ENCODE measurements at places on chromosomes 6 and 20.

DNA sequence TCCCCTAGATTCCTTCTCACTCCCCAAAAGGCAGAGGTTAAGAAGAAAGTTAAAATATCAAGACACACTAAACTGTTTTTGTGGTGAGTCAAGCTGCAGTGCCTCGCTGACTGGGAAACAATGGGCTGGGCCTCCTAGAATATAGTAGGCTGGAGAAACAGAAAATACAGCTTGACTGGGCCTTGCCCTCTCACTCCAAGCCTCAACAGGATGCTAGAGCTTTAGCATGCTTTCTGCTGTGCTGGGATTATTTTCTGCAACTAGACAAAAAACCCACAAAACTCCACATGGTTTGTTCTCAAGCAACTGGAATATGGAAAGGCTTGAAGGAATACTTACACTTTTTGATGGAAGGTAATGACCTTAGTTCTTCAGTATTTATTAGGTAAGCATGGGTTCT, 27.9 kb downstream of the FOXO3 start:
- DNase-seq, result no peak

- DNase-seq, result no peak
Measured at GRCh38 chr6:127566651-127567050, 10.3 kb upstream of the C6orf58 start.

- DNase-seq, result no peak
Measured at GRCh38 chr6:56382416-56382940, 135.1 kb upstream of the COL21A1 start.

GRCh38 chr20:58956078-58956477, 25.0 kb upstream of the NELFCD start:
- DNase-seq, result no peak

GRCh38 chr6:91573826-91574416, 987.0 kb upstream of the MAP3K7 start:
- DNase-seq, result no peak

GRCh38 chr6:52176550-52176949, 9.6 kb upstream of the IL17A start:
- DNase-seq, result no peak

GRCh38 chr6:159761129-159761872, 544 bp upstream of the ACAT2 start:
- DNase-seq, result no peak

GRCh38 chr6:165931675-165932074, 236.0 kb downstream of the TBXT start:
- no peak for DNase-seq

- DNase-seq, result no peak
Measured at GRCh38 chr20:3563133-3563532, 92.3 kb downstream of the ATRN start.

DNA sequence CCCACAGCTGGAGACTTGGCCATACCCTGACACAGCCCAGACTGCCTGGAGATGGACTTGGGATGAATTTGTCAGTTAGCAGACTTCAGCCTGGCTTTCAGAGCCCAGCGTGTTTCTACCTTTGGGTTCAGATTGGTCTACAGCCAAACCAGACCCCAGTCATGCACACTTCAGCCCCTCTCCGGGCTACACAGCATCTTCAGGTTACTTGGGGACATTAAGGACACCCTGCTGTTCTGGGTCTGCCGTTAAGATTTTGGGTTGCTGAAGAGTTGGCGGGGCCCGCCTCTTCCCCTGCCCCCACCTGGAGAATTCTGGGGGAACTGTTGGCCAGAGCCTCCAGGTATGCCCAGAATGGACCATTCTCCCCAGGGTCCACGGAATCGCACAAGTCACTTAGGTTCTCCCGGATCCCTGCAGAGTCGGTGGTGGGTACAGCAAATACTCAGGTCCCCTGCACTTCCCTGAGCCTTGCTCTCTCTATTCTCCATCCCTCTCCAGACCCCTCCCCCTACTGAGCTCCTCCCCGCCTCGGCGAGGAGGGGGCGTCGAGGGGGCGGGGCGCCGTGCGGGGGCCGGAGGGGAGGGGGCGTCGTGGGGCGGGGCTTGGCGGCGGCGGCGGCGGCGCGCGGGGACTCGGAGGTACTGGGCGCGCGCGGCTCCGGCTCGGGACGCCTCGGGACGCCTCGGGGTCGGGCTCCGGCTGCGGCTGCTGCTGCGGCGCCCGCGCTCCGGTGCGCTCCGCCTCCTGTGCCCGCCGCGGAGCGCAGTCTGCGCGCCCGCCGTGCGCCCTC, at the start of gene PTK7:
Gene PTK7 (plus strand): TSS at position 645 of the 794 bp plus-strand sequence. CDS start 175 bp downstream, outside the sequence.
- DNase-seq, result no peak

DNA sequence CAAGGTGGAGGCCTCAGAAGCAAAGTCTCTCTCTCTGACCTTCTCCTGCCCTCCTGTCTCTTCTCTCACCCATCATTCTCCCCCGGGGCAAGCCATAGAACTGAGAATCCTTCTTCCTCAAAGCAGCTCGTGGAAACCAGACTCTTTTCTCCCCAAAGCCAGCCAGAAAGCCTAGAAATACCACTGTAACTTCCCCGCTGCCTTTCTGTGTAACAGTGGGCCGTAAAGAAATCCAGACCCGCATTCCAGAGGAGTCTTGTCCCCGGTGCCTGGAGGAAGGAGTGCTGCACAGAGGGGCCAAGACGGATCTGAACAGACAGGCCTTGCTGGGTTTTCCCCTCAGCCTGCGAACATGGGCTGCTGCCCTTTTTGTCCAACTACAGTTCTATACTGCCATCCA, 977 bp upstream of the SLC22A2 start:
- DNase-seq, result no peak

DNA sequence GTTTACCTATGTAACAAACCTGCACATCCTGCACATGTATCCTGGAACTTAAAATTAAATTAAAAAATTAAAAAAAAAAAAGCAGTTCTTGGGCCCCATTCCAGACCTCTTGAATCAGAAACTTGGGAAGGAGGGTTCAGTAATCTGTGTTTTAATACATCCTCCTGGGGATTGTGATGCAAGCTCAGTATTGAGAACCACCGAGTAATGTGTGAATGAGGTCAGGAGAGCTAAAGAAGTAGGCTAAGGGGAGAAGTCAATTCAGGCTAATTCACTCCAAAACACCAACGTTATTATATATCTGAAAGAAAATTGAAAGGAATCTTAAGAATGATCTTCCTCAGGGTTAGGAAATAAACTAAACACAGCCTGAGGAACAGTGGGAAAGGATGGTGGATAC, 120.4 kb downstream of the RNF144B start:
- no peak for DNase-seq

DNA sequence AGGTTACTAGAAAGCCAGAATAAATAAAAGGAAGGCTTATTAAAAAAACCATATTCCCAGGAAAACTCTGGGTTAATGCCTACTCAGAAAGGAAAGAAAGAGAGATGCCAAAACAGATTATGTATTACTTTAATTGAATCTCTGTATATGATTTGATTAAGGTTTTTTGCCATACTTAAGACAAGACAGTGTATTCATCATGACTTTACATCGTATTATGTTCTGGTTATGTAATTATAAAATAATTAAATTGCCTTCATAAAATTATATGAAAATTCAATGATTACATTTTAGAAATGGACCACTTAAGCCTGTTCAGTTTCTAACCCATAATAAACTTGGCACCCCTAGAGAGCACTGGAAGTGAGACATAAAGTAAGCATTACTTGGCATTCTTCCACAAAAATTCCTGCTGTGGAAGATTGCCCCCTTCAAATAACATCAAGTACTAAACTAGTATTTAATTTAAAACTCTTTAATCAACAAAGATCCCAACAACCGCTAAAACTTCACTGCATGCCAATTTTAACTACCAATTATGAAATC, 20.8 kb upstream of the IBTK start:
- no peak for DNase-seq

GRCh38 chr6:84161190-84161589, 66.3 kb downstream of the CEP162 start:
- no peak for DNase-seq

DNA sequence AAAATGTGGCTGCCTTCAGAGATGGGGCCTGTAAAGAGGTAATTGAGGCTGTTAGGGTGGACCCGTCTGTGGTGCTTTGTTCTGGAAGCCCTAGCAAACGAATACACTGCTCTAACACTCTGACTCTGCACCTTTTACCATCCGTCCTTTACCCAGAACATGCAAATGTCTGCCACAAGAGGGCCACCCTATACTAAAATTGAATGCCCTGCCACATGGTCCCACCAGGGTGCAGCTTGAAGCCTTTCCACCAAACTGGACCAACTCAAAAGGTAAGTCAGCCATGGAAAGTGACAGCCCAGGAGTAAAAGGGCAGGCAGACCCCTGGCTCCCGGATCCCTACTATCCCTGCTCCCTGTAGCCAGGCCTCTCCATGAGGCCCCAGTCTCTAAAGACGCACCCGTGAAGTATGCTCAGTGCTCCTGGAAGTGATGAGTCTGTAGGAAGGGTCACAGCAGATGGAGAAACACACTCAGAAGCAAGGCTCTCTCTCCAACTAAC, 5.8 kb upstream of the BFSP1 start:
- DNase-seq, result peak; percentile 14

DNA sequence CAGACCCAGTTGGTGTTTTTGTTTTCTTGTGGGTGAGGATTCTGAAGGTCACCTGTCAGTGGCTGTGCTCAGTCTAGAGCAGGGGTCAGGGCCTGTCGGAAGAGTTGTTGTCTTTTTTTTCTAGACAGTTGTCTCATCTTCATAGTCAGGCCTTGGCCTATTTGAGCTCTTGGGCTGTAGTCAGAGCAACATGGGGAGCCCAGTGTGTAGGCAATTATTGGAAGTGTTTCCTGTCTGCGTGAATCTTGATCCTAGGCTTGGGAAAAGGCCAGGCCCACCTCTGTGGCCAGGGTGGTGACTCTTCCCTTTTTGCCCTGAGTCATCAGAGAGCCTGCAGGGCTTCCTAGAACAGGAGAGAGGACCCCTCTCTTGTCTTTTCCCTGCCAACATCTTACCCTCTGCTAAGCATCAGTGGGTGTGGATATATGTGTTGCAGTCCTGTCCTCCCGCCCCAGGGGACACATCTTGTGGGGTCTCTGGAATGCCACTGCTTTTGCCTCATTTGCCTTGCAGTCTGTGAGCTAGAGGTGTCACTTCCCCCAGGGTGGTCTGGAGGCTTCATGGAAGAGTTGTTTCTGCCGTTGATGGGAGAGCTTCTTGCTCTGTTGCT, 11.4 kb downstream of the TJAP1 start:
- DNase-seq, result no peak

- no peak for DNase-seq
Measured at GRCh38 chr20:20498076-20498861, 130.4 kb downstream of the INSM1 start.

DNA sequence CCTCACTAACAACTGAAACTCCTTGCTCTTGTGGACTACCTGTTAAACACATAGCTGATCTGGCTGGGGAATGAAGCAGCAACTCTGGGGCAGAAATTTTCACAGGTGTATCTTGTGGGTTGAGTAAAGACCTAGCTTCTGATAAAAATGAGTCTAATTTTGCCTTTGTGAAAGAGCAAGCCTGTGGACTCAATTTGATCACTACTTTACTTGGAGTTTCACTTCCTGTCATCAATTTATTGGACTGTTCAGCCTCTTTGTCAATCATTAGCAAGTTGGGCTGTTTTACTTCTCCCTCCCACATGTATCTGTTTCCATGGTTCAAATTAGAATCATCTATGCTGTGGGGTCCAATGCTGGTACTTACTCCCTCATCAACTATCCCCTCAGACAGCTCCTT, 29.6 kb upstream of the CRIP3 start:
- DNase-seq, result no peak

GRCh38 chr6:68252632-68253031, 382.4 kb upstream of the ADGRB3 start:
- DNase-seq, result no peak

DNA sequence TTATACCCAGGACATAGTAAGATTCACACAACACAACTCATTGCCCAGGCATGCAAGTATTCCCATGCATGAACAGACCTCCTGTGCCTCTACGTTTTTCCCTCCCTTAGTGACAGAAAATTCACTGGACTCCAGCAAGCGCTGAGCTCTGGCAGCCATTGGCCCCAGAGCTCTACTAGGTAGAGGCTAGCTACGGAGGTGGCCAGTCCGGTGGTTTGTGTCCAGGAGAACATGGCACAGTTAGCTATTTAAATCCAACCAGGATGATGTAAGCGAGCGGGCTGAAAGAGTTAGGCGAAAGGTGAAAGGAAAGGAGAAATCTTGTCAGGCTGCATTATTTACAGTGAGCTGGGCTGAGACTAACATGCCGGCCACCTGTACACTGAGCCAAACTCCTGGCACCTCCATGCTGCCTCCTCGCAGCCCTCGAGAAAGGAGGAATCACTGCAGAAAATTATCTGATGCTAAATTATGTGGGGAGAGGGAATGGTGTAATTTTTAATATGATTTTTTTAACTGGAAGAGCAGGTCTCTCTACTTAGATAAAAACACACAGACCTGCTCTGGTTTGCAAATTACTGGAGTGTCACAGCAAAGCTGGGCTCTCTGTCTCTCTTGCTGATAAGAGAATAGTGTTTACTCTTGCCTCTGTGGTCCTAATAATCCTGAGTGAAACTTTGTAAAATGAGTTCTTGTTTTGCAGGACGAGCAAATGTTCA, 50.1 kb upstream of the ARMC2 start:
- no peak for DNase-seq

DNA sequence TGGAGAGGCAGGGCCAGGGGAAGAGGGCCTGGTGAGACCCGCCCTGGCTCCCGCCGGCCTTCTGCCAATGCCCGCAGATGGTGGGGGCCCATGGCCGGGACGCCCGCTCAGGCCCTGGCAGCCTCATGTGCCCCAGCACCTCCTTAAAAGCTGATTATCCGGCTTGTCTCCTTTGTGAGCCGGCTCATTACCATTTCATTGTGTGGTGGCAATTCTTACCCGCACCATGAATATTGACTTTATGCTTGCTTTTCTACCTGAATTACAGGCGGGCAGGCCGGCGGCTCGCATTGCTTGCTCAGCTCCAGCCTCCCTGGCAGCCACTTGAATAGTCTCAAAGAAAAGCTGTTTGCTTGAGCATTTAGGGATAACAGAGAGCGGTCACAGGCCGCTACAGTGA, 120.0 kb upstream of the JAG1 start:
- no peak for DNase-seq

- no peak for DNase-seq
Measured at GRCh38 chr6:43695215-43695966, 7.8 kb upstream of the MRPS18A start.

DNA sequence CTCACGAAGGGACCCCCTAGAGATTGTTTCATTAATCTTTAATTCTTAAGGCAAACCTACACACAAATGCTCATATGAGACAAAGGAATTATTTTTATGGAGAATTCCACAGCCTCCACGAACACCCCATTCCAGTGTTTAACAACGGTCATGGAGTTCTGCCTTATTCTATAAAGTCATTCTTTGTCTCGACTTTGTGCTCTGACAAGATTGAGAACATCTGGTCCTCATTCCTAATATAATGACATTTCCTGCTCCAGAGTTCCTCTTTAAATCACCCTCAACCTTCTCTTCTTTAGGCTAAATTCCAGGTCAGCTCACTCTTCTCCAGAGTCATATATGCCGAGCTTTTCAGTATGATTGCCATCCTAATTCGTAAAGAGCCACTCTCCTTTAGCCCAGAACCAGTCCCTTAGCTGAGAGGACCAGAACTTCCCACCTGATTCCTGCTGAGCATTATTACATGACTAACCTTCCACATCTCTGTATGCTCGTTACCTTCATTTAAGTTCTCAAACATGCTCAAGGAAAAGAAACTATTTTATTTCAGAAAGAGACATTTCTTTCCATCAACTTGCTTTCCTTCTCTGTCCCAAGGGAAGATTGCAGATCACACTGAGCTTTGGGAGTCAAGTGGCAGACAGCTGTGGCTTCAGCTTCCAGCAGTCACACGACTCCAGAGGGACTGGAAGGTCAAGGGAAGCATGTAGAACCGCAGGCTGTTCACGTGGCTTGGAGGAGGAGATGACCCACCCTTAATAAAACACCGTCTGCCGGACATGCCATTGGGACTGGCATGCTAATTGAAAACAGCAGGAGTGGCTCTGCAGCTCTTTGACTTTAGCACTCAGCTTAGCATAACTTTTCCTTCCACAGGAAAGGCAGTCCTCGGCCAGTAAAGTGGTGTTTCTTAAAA, 467.1 kb upstream of the HSF2 start:
- no peak for DNase-seq
